BE2C (cell line): ENCODE measurements at places on chromosomes 13 and 19.

- DNase-seq: no peak
These were observed 14.4 kb upstream of the RFXAP start for GRCh38 chr13:36804588-36804987.

- DNase-seq: no peak
These were observed 3.0 kb downstream of the ZNF557 start for GRCh38 chr19:7072541-7072940.

DNA sequence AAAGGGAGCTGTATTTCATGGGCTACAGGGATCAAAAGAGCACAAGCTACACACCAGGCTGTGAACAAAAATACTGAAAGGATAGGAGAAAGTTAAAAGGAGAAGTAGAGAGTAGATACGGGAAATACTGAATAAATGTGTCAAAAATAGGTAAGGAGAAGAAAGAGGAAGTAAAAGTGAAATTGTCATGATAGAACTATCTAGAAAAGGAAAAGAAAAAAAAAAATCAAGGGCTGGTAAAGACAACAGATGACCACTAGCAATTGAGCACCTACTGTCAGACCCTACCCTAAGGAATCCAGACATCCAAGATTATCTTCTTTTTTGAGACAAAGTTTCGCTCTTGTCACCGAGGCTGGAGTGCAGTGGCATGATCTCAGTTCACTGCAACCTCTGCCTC, 4.8 kb downstream of the RUBCNL start:
- DNase-seq: no peak

GRCh38 chr19:22528956-22529355, 105.2 kb upstream of the ZNF492 start:
- no peak for DNase-seq

- DNase-seq: peak; percentile 65
These were observed 66.9 kb upstream of the CLDN10 start for GRCh38 chr13:95485518-95486144.
